Body of pancreas (tissue), 4 donors: ENCODE measurements at places on chromosomes 1 and 21.
A peak's percentile ranks its signal among the peaks of the same experiment; 100 is the strongest.

- peak; percentile 44 for DNase-seq
These were observed 95.3 kb downstream of the ABCA4 start for GRCh38 chr1:94025383-94026340.

DNA sequence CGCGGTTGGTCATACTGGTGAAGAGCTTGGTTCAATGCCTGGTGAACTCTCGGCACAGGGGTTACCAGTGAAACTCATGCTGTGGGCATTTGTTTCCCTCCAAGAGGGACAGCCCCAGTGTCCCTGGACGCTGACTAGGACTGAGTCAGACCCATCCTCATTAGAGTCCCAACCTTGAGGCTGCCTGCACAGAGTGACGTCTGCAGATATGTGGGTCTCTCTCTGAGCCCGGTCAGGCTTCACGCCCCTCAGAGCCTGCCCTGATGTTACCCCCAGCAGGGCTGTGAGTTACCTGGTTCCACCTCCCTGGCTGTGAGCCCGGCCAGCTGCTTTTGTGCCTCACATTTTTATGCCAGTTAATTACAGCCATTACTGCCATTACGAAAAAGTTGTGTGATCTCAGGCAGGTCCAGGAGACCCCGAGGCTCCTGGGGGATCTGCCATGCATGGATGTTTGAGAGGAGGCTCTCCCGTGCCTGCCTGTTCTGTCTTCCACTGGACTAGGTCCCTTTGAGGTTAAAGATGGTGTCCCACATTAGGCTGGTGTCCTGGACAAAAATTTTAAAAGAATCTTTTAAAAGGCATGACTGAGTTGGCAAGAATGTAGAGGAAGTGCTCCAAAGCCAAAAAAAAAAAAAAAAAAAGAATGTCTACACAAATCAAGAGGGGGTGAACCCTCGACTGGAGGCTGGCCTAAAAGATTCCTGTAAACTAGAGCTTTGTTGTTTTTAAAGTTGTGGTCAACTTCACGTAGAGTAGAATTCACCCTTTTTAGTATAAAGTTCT lies 36.6 kb upstream of the PADI1 start:
- DNase-seq = peak; percentile 31

DNA sequence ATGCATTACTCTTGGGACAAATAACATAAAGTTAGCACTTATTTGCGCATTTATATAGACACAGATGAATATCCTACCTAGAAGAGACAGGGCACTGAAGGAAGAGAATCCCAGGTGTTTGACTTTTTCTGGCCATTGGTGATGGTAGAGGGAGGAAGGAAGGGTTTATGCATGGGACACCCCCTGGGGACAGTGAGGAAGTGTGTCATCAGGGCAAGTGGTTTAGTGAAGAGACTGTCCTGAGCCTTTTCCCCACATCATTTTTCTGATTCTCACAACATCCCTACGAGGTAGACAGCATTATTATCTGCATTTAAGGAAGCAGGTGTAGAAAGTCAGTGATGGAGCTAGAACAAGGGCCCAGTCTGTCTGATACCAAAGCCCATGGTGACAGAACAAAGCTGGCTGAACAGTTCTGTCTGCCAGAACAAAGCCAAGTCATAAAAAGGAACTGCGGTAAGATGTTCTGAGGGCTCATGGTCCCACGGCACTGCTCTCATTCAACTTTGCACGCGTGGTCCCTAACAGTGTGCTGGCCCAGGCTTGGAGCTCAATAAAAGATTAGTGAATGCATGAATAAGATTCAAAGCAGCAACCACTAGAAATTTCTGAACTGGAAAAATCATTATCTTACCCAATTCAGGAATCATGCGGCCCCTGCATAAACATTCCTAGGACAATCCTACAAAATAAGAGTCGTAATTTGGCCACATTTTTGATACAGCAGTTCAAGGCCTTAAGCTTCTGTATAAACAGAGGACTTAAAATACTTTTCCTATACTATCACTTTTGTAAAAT lies 12.2 kb upstream of the CDC42BPA start:
- DNase-seq = no peak

- no peak for DNase-seq
These were observed 37.4 kb downstream of the SMYD2 start for GRCh38 chr1:214318356-214318755.

GRCh38 chr1:201307760-201308499 lies 24.6 kb downstream of the PKP1 start:
- DNase-seq = no peak

DNA sequence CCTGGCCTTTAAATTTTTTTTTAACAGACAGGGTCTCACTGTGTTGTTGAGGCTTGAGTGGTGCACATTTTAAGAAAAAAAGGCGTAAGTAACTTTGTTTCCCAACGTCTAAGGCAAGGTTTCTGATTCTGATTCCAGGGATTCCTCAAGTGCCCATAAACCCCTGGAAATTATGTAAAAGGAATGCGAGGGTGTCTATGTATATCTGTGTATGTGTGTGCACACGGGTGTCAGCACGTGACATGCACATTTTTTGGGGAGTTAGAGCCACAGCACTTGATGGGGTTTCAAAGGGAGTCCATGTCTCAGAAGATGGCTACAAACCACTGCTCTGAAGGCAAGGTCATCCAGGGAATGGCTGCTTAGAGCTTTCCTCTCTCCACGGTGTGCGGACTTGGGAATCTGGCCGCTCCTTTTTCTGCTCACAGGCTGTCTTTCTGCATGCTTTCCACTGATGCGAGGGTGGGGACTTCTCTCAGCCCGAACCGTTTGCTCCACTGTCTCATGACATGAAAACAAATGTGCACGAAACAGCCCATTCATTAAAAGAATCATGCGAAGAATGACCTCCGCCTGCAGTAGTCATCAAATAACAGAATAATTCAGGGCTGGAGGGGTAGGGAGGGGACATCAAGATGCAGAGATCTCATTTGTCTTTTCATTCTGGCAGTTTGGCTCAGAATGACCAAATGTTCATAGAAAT lies 18.7 kb upstream of the RERE start:
- DNase-seq = no peak

DNA sequence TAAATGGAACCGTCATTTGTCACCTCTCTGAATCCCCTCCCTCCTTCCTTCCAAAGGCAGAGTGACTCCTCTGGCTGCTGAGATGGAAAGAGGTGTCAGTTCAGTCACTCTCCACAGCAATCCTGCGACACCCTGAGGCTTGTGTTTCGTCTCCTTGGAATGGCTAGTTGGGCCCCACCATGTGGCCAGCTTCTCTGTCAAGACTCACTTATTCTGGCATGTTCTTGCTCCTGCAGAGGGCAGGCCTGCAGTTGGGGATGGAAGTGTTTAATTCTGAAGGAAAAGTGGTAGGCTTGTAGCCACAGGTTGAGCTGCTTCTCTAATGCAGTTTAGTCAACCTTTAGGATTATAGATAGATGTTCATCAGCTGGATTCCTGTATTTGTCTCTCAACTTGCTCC lies 149.6 kb downstream of the LMO4 start:
- peak; percentile 11 for DNase-seq
